ENCODE measurements at places on chromosomes 2 and 18.

DNA sequence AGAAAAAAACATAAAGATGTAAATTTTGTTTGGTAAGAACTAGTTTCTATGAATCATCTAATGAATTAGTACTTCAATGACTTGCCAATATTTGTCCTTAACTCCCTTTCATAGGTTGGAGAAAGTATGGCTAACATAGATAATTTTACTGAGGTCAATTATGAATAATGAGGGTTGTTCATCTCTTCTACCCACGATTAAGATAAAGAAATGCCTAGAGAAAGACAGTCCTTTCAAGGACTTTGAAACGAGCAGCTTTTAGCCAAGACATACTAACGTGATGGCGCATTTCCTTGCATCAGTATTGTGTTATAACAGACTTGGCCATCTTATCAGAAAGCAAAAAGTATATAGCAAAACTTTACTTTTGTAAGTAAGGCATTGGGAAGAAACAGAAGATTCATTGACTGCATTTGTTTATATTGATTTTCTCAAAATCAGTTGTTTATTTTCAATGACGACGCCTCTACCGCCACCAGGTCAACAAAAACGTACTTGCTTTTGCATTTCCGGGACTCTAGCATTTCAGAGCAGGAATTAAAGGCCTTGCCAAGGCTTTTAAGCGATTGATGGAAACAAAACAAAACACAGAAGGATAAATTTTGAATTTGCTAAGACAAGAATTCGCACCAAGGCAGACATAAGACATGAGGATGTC lies 961 bp downstream of the RBM43 start:
- DNase-seq: no peak

- no peak for DNase-seq
These were observed 869.1 kb downstream of the CNTNAP5 start for GRCh38 chr2:124894199-124894598.

GRCh38 chr2:131039908-131040660 lies 53.2 kb downstream of the FAM168B start:
- DNase-seq: no peak

DNA sequence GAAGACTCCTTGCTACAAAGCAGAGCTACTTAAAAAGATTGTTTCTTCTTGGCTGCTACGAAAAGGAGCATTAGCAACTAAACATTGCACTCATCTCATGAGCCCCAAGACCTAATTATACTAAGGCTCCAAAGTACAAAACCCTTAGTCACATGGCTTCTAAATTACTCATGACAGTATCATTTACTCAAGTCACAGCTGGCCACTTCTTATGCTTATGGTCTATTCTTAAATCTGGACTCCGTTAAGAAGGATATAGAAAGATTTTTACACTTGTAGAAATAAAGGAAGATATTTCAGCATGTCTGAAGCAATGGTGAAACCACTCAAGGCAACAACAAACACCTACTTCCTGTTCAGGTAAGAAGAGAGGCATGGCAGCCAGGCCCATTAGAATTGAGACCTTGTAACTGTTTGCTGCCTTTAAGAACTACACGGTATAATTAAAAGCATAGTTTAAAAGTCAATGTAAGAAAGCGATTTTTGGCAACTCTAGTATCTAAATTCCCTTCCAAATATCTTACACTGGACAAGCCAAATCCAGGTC lies 12.7 kb downstream of the ANKRD44 start:
- no peak for DNase-seq

GRCh38 chr18:31401156-31402025 lies 24.8 kb downstream of the DSG4 start:
- no peak for DNase-seq

DNA sequence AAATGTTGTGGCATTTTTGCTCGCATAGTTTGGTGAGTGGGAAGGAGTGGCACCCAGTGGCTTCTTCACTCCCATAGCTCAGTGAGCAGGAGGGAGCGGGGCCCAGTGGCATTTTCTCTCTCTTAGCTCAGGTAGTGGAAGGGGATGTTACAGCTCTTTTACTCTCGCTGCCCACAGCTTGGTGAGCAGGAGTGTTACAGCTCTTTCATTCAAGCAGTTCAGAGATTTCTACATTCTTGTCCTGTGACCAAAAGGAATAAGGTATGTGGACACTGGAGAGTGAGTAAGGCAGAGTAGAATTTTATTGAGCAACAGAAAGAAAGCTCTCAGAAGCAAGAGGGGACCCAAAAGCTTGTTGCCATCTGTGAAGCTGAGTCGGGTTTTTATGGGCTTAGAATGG lies 192.4 kb downstream of the SPAG16 start:
- DNase-seq: no peak

GRCh38 chr2:130768191-130768855 lies 13.0 kb downstream of the AMER3 start:
- no peak for DNase-seq

GRCh38 chr2:27638037-27638637 lies 9.3 kb downstream of the GPN1 start:
- DNase-seq: no peak

DNA sequence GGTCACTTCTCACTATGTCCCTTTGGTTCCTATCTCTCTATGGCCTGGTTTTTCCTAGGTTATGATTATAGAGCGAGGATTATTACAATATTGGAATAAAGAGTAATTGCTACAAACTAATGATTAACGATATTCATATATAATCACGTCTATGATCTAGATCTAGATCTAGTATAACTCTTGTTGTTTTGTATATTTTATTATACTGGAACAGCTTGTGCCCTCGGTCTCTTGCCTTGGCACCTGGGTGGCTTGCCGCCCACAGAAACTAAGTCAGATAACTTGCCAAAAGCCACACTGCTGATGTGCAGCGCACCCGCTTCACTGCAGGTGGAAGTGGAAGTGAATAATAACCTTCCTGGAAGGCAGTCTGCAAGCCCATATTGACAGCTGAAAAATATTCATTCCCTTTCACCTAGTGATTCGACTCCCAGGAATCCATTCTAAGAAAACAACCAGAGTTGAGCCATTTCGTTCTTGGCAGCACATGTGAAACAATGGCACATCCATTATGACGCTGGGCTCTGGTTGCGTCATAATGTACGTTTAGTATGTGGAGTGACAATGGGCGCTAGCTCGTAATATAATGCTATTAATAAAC lies 725 bp upstream of the ANKRD53 start:
- DNase-seq: no peak

DNA sequence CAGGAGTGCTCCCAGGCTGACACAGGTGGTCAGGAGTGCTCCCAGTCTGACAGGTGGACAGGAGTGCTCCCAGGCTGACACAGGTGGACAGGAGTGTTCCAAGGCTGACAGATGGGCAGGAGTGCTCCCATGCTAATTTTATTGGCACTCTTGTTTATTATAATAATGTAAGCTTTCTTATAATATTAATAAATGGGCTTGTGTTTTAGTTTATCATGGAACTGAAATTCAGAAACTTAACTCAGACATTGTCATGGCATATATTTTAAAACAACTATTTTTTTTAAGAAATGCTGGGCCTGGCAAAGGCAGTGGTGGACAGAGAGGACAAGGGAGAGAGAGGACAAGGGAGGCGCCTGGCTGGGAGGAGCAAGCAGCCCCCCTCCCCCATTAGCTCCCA lies 18.7 kb downstream of the ANO7 start:
- no peak for DNase-seq

Measured in DMS 273 treated with DMSO at 0.1 percent for 48 hours (cell line).